ENCODE measurements at places on chromosomes 2 and 18.

- no peak for DNase-seq
These were observed 260.8 kb downstream of the SH3BP4 start for GRCh38 chr2:235212501-235213158.

DNA sequence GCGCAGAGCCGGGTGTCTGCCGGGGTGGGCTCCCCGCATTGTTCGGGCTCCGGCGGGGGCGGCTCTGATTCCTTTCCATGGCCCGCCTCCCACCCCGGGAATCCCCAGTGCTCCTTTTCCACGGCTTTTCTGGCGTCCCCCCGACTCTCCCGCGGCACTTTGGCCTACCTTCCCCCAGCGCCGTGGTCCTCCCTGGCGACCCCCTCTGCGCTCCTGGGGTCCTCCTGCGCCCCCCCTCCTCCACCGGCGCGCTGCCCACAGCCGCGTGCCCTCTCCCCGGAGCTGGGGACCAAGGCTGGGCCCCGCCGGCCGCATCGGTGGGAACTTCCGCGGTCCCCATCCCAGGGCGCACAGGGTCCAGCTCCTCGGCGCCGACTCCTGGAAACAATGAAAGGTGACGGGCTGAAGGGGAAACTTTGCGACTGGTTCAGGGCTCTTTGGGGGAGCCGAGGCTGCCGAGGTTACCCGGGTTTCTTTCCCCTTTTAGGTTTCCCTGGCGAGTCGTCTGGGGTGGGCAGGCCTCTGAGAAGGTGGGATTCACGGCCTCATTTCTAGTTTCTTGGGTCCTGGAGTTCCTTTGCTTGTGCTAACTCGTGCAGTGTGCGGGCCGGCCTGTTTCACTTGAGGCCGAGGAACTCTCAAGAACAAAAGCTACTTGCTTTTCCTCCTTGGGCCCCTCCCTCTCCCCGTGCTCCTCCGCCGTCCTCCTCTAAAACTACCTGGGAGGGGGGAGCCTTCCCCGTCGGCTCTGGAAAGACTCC, 2.2 kb downstream of the TGIF1 start:
- DNase-seq, result no peak

DNA sequence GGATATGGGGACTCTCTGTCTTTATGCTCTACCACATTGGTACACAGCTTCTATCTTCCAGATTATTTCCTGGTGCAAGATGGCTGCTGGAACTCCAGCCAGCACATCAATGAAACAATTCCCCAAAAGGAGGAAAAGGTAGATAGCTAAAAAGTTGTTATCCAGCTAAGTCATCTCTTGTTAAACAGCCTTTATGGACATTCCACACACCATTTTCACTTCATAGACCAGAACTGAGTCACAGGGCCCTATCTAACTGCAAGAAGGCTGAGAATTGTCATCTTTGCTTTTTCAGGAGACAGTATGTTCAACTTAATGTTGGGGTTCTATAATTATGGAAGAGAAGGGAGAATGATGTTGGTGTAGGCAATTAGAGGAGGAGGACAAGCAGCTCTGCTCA, 133.3 kb upstream of the NOSTRIN start:
- DNase-seq, result no peak

DNA sequence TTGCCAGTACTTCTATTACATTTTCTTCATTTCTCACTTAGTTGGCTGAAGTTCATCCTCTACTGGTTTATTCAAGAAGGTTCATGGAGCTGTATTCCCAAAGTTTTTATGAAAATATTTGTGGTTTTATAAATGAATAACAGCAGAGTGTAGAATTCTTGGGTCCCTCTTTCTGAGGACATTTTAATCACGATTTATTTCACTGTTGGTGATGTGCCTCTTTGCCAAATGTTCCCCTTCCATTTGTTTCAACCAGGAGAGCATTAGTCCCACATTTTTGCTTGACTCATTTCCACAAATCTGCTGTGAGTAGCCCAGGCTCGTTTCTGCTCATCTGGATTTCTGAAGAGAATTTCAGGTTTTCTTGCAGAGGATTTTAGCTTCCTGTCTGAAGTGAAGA, 20.8 kb downstream of the COPS7B start:
- no peak for DNase-seq

DNA sequence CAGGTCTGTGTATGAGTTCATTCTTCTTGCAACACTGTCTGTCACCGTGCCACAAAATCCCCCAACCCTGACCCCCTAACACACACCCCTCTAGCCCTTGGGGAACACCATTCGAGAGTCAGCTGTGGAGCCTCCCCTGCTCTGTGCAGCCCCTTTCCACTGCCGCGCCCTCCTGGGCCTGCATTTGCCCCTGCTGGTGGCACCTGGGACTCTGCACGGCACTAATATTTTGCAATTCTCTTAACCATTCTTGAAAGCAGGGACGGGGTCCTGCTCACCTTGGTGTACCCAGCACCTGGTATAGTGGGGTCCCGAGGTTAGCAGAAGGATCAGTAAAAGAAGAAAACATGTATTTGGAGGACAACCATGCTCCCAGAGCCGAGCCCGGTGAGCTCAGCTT, 124.0 kb downstream of the HDAC4 start:
- DNase-seq, result no peak

DNA sequence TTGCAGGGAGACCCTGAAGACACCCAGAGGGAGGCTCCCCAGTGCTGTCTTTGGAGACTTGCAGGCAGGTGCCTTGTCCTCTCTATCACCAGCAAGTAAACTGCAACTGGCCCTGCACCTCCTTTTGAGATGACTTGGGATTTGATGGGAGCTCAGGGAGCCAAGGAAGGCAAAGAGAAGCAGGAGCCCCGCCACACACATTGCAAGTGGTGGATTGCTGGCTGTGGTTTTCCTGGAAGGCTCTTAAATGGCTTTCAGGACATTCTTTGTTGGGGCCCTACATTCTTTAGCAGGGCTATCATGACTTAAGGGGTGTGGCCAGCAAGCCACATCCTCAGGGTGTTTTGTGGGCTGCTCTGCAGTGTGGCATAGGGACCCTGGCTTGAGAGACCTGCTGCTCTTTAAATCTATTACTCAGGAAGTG, 39.9 kb upstream of the CDC42EP3 start:
- peak; percentile 16 for DNase-seq

GRCh38 chr2:33210626-33211025, 263.9 kb downstream of the LTBP1 start:
- peak; percentile 85 for DNase-seq
